ENCODE measurements at places on chromosomes 16 and 17. TPM values are rescaled to one million over a fixed set of nuclear protein-coding genes. Genes with fewer than 3 reads are reported as not detected.
A peak's percentile ranks its signal among the peaks of the same experiment; 100 is the strongest.

- no peak for DNase-seq
Observed at GRCh38 chr17:50972577-50972976, 106.4 kb upstream of the TOB1 start.

DNA sequence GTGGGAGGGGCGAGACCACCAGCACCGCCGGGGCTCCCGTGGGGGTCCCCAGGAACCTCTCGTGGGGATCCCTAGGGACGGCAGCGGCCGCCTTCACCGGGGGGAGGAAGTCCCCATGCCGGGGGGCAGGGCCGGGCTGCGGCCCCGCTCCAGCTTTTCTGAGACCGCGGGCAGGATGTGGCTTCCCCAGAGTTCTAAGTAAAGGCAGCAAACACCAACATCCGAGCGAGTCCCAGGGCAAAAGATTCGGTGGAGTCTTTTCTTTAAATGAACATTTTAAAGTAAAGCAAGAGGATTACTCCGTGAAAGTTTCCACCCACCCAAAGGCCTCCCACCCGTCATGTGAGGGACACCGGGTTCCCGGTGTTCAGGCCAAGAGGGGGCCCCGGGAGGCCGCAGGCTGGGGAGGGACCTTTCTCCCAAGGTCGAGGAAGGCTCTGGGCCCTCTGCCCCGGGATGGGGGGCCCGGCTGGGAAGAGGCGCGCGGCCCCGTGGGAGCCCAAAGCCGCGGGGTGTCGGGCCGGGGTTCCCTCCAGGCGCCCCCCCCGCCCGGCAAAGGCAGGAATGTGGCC lies 137.2 kb upstream of the RPH3AL start:
- no peak for DNase-seq

- no peak for DNase-seq
Observed at GRCh38 chr17:29124135-29124924, 55.9 kb downstream of the MYO18A start.

DNA sequence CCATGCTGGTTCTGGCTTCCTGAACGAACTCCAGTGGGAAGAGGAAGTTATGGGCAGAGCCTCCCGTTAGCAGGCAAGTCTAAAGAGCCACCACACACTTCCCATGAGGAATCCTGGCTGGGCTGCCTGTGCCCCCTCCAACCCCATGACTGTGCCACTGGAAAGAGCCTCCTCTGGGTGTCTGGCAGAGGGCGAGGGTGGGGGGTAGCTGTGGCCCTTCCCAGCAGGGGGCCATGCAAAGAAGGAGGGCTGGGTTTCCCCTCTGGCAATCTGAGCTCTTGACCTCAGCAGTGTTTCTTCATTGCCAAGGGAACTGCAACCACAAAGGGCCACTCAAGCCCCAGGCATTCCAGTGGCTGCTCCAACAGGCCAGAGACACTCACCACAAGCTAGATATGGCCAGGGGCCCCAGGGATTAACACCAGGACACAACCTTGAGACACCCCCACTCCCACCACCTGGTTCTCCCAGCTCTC lies 1.7 kb upstream of the RRAD start:
- DNase-seq, result no peak

DNA sequence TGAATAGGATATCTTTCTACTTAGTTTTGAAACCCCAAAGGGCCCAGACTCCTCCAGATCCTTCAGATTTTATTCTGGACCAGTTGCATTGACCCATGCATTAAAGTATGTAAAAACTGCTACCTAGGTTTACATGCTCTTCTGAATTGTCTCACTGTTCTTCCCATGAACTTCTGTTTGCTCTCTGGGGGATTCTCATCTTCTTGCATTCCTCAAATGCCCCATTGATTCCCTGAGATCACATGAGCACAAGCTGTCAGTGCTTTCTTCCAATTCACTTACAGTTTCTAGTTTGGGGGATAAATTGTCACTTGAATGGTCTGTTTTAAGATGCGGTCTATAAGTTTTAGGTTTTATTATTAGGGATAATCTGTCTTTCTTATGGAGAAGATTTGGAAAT lies 188.9 kb upstream of the KIF2B start:
- no peak for DNase-seq

DNA sequence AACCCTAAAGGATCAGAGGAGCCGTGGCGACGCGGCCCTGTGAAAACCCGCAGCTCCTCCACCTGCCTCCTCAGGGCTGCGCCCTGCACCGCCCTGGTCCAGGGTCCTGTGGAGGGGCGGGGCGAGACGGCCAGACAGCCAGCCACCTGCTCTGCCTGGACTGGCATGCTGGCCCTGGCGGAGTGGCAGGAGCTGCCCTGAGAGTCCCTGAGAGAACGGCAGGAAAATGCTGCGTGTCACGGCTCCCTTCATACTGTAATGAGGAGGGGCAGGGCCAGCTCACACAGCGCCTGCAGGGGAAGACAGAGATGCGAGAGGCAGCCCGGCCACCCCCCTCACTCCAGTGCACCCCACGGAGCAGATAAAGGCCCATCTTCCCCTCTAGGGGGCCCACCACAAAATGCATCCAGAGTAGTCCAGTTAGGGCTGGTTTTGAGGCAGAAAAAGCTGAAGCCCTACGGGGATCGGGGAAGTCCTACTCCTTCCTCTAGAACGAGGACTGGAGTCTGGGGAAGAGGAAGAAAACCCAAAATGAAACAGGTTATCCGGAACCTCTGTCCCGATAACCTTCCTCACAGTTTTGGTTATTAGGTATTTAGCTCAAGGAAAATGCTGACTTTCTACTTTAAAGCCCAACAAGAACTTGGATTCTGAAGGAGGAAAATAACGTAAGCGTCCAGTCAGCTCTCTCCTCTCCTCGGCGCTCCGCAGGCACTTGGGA lies 97.6 kb upstream of the DNAH17 start:
- no peak for DNase-seq

DNA sequence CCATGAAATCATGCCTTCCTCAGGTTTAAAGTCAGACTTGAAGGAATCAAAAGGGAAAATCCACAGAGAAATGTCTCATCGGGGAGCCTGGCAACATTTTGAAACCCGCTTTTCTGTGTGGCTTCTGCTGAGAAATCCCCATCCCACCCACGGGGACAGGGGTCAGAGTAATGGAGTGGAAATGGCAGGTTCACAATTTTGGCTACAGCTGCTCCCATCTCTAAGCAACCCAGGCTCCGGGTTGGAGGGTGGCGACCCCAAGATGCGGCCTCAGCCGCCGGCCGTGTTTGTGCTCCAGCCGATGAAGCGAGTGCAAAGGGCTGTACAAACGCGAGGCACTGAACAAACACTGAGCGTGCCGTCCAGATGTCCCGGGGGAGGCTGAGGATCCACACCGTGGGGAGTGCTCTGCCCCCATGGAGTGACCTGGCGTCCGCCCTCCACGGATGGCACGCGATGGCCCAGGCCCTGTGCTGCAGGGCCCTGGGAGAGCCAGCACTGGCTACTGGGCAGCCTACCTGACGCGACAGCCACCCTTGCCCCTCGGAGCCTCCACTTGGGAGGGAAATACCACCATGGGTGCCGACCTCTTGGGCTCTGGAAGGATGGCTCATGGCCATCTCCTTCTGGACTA lies 22.2 kb downstream of the SLC43A2 start:
- DNase-seq, result no peak

GRCh38 chr16:66728804-66729203 lies 22.6 kb downstream of the DYNC1LI2 start:
- DNase-seq, result no peak

- DNase-seq, result no peak
Observed at GRCh38 chr16:47528431-47528830, 67.3 kb downstream of the PHKB start.

DNA sequence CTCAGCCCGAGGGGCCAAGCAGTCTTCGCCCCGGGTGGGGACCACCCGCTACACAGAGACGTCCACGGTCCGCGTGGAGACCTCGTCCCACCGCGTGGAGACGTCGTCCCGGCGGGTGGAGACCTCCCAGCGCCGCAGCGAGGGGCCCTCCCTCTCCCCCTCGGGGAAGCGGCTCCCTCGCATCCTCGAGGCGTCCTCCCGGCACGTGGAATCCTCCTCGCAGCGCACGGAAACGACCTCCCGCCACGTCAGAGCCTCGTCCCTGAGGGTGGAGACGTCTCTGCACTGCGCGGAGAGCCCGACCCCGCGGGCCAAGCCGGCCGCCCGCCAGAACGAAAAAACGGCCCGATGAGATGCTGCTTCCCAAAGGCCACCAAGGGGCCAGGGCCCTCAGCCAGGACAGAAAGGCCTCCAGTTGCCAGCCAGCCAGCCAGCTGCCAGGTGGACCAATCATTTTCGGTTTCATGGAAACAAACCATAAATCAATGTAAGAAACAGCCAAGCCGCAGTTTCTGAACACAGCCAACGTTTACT lies 424 bp downstream of the C17orf100 start:
- DNase-seq, result no peak

- no peak for DNase-seq
Observed at GRCh38 chr16:79171504-79171903, 429.0 kb downstream of the MAF start.

DNA sequence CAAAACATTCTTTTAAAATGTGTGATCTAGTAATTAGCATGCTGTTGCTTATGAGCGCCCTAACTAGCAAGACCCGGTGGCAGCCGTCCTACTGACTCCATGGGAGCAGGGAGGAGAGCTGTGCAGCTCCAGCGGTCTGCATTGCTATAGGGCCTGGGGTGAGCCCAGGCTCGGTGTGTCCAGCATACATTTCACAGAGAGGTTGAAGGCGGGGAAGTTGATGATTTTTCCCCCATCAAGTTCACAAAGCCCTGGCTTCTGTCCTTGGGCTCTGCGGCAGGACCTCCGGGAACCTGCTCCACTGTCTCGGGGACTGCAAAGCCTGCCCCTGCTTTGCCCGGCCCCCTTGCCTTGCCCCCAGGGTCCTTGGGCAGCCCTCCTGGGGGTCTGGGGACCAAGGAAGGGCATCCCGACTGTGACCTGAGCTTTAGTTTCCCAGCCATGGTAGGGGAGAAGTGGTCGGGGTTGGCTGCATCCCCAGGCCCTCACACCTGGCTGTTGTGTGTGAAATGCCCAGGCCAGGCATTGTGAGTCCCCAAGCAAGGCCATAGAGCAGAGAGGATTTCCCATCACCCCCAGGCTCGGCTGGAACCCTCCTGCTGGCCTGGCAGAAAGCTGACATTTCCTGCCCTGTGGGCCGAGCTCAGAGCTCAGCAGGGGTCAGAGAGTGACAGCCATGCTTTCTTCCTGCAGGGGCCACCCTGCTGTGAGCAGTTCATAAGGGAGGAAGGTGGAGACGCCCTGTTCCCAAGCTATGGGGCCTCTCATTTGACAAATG lies 24.8 kb downstream of the KCNJ12 start:
- no peak for DNase-seq

DNA sequence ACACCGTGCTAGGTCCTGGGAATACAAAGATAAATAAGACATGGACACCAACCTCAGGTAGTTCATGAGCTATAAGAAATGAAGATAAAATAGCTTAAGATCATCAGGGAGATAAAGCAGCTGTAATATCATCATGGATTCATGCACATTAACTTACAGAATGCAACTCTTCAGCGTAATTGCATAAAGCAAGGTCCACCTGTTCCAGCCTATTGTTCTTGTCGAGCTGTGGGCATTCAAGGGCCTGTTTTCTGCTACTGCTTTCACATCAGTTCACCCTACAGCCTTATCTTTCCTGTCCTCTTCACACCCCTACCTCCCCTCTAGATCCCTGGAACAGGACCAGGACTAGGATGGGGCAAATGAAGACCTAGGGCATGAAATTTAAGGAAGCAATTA lies 133.9 kb downstream of the SPACA3 start:
- no peak for DNase-seq

ATP1B2 gene
- 21.0 TPM for polyA plus RNA-seq

DNA sequence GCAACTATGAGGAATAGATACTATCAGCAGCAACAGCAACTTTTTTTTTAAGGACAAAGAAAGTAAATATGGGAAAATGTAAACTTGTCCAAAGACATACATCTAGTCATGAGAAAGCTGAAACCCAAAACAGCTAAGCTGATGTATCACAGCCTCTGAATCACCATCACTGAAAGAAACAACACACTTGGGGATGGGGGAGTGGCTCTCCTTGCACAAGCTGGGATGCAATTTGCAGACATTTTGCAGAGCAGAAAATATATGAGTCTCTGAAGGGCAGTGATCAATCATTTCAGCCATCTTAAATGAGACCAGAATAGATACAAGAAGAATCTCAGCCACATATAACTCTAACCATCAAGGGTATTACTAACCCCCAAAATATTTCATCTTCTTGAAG lies 79.1 kb downstream of the GRIN2A start:
- no peak for DNase-seq

DNA sequence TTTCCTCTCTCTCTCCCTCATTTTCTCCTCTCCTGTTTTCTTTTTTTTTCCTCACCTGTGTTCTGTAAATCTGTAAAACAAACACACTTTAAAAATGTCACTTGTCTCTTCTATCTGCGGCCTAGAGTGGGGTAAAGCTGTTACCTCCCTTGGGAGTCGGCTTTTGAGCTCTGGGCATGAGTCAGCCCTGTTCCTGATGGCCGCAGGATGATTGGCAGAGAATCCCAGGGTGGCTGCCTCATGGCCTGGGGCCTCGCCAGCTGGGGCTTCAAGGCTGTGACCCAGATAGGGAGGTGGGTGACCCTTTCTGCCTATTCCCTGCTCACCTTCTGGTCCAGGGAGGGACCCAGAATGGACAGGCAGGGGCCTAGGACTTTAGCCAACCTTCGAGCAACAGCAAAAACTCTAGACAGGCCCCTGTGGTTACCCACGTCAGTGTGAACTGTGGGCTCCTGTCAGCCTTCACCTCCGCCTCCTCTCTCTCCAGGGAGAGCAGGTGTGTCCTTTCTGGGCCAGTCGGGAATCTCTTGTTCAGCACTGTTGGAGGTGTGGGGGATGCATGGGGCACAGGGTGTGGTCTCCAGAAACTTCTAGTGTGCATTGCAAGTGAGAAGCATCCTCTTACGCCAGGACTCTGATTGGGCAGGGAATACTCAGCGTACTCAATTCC lies 87.4 kb downstream of the RAP1GAP2 start:
- no peak for DNase-seq

GRCh38 chr17:68909066-68909465 lies 46.1 kb downstream of the ABCA8 start:
- DNase-seq, result peak; percentile 37

- DNase-seq, result no peak
Observed at GRCh38 chr16:55508271-55508921, 476 bp upstream of the LPCAT2 start.

DNA sequence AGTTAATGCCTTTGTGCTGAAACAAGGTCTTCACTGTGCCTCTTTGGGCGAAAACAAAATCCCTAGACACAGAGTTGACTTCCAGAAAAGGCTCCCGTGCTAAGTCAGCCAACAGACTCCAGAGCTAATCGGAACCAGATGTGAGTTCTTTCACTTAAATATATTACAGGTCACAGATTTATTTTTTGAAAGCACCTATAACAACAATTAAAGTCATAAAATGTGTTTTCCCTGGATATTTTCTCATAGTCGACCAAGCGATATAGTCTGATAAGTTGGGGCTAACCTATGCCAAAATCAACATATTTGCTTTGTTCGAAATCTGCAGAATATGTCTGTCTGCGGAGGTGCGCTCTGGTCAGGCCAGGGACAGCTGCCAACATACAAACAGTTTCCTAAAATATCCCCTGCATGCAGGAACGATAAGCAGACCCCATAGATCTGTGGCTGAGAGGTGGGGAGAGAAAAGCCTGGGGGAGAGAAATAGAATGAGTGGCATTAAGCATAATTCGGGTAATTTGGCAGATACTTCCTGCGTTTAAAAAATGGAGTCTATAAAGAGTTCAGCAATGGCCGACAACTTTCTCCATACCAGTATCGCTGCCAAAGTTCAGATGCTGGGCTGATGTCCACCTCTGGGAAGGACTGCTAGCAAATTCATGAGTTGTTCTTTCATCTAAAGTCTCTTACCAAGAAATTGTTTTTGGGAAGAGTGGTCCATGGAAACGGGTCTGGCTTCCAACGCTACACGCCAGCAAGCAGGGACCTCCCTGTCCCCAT lies 50.8 kb upstream of the MYH10 start:
- no peak for DNase-seq

NPTX1 gene
- 1.1 TPM for polyA plus RNA-seq

CCT6B gene
- polyA plus RNA-seq, result 5.7 TPM
